ENCODE measurements at places on chromosomes 5 and 9. TPM values are rescaled to one million over a fixed set of nuclear protein-coding genes. Genes with fewer than 3 reads are reported as not detected.

The PTPRD gene
- total RNA-seq: 32.5 TPM

The PCDHB10 gene
- 4.0 TPM for total RNA-seq

The NR5A1 gene
- 65.2 TPM for total RNA-seq

DNA sequence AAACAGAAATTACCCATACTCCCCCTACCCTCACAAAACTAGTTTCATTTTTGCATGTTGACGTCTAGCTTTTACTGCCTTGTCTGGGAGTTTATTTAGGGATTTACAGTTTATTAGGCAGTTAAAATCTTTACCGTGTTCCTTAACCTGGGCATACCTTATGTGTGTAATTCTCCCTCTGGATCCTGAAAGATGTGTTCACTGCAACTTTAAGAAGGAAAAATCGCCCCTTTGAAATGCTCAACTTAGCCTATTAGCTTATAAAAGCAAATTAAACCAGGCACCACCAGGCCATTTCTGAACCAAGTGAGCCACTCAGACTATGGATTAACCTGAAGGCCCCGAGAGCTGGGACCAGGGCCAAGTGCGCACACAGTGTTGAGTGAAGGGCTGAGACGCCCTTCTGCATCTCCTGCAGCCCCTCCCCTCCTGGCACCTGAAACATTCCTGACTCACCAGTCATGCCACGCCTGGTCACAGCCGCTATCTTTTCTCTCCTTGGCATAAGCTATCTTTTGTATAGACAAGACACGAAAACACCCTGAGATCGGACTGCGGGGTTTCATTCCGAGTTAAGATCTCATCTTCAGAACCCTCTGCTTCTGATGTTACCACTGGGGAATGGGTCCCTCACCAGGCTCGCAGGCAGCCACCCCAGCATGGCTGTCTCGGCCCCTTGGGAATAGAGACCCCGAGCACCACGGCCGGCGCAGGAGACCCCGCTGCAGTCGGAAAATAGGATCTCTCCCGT lies 111.9 kb downstream of the ROR2 start:
- H3K36me3 ChIP-seq: no peaks in the 10 kb centered on the region
- H3K27me3 ChIP-seq: no peaks in the 10 kb centered on the region
- no peak overlapping the region for H3K27ac ChIP-seq
- DNase-seq: no peak

- H3K4me1 ChIP-seq: no peaks in the 10 kb centered on the region
- no peaks in the 10 kb centered on the region for H3K36me3 ChIP-seq
- no peak overlapping the region for H3K4me3 ChIP-seq
- DNase-seq: no peak
- H3K27me3 ChIP-seq: no peaks in the 10 kb centered on the region
These were observed 60.9 kb downstream of the YTHDC2 start for GRCh38 chr5:113574417-113574816.

DNA sequence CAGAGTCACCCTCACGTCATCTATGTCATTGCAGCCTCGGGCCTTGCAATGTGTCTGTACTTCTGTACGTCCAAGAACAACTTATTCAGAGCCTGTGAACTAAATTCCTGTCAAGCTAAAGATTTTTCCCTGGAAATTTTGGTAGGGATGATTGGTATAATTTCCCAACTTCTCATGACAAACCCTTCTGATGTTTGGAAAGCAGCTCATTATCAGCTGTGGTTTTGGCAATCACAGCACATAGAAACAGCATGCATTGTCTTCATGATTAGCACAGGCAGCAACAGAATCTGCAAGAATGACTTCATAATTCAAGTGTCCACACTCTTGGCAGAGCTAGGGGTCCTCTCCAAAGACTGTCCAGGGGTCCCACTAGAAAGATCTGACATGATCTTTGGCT lies 49.5 kb downstream of the APBA1 start:
- H3K4me1 ChIP-seq: no peaks in the 10 kb centered on the region
- no peak overlapping the region for H3K4me3 ChIP-seq
- DNase-seq: no peak
- no peaks in the 10 kb centered on the region for H3K27me3 ChIP-seq
- no peaks in the 10 kb centered on the region for H3K36me3 ChIP-seq
- H3K27ac ChIP-seq: no peak overlapping the region

- no peaks in the 10 kb centered on the region for H3K36me3 ChIP-seq
- H3K4me1 ChIP-seq: peaks cover 4% of the 10 kb centered on the region
- peak; percentile 67 for DNase-seq
- no peaks in the 10 kb centered on the region for H3K27me3 ChIP-seq
These were observed at the start of gene SELENOP for GRCh38 chr5:42811591-42812446. Gene SELENOP (minus strand): TSS chr5:42811892. CDS start chr5:42808353, 3,539 bp downstream.

- no peak for DNase-seq
- no peak overlapping the region for H3K4me3 ChIP-seq
- H3K27ac ChIP-seq: no peak overlapping the region
- no peaks in the 10 kb centered on the region for H3K4me1 ChIP-seq
These were observed 97.8 kb upstream of the IQGAP2 start for GRCh38 chr5:76305269-76305668.

GRCh38 chr5:52867809-52868208 lies 80.1 kb downstream of the ITGA1 start:
- H3K4me1 ChIP-seq: peaks cover 13% of the 10 kb centered on the region
- H3K36me3 ChIP-seq: no peaks in the 10 kb centered on the region
- DNase-seq: no peak
- no peak overlapping the region for H3K27ac ChIP-seq
- no peak overlapping the region for H3K4me3 ChIP-seq
- H3K27me3 ChIP-seq: no peaks in the 10 kb centered on the region

- peak overlapping the region; percentile 85 for H3K27ac ChIP-seq
- DNase-seq: peak; percentile 95
- no peaks in the 10 kb centered on the region for H3K27me3 ChIP-seq
- H3K36me3 ChIP-seq: no peaks in the 10 kb centered on the region
These were observed 7.3 kb upstream of the SPARC start for GRCh38 chr5:151694035-151694485.

DNA sequence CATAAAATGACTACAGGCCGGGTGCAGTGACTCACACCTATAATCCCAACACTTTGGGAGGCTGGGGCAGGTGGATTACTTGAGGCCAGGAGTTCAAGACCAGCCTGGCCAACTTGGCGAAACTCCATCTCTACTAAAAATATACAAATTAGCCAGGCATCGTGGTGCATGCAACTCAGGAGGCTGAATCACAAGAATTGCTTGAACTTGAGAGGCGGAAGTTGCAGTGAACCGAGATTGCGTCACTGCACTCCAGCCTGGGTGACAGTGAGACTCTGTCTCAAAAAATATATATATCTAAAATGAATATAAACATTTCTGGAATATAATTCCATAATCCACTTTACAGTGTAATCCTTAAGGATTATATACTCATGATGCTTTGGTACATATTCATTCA lies 66.5 kb downstream of the TEX10 start:
- no peaks in the 10 kb centered on the region for H3K36me3 ChIP-seq
- H3K27ac ChIP-seq: no peak overlapping the region
- no peaks in the 10 kb centered on the region for H3K27me3 ChIP-seq
- H3K4me3 ChIP-seq: no peak overlapping the region
- no peak for DNase-seq

DNA sequence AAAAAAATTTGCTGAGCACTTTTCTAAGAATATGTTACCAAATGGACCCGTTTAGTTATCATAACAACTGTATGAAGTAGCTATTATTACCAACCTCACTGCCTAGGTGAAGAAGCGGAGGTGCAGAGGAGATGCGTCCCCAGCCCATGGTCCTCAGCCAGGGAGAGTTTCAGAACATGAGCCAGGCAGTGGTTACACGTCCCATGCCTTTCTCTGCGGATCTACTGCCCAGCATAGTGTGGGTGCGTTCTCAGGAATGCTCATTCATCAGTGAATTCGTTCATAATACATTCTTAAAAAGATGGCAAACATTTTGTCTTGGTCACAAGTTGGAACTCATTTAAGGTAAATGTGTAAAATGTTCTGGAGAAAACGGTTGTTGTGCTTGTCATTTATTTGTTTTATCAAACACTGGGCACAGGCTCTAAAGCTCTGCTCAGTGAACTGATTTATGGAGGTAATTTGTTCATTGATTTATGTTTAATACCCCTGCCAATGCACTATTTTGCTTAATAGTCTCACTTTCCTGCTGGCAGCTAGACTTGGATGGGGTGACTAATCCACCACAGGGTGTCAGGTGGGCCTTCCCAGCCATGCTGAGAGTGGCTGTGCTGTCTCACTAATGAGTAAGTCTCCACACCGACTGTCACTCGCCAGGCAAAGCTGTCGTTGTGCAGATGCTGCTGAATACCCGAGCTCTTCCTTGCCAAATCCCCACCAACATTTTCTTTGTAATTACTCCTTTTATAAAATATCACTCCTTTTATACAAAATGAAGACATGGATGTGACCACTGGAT lies 248.8 kb downstream of the TENT4A start:
- H3K27me3 ChIP-seq: no peaks in the 10 kb centered on the region
- no peaks in the 10 kb centered on the region for H3K36me3 ChIP-seq
- H3K4me3 ChIP-seq: no peak overlapping the region
- no peak overlapping the region for H3K27ac ChIP-seq

- H3K27ac ChIP-seq: no peak overlapping the region
- no peak for DNase-seq
- no peaks in the 10 kb centered on the region for H3K4me1 ChIP-seq
- no peaks in the 10 kb centered on the region for H3K27me3 ChIP-seq
- H3K4me3 ChIP-seq: no peak overlapping the region
- no peaks in the 10 kb centered on the region for H3K36me3 ChIP-seq
These were observed 23.0 kb downstream of the SLC36A1 start for GRCh38 chr5:151470439-151470838.

- no peaks in the 10 kb centered on the region for H3K36me3 ChIP-seq
- H3K27ac ChIP-seq: no peak overlapping the region
- H3K27me3 ChIP-seq: no peaks in the 10 kb centered on the region
- no peak for DNase-seq
- no peaks in the 10 kb centered on the region for H3K4me1 ChIP-seq
- no peak overlapping the region for H3K4me3 ChIP-seq
These were observed 55.3 kb upstream of the MTAP start for GRCh38 chr9:21747175-21747574.

DNA sequence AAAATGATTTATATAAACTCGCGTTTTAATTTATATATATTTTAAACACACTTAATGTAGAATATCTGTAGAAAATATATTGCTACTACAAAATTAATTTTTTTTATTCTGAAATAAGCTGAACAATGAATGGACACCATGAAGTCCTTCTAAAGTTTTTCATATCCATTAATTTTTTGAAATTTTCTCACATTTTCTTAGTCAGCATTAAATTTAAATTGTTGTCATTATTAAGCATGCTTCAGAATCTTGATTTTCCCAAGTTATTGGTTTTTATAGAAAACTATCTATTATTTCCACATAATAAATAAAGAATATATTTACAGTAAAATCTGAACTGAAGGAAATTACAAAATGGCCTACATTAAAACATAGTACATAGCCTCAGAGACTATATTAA lies 1314.9 kb upstream of the CDH6 start:
- H3K4me3 ChIP-seq: no peak overlapping the region
- no peak for DNase-seq
- no peaks in the 10 kb centered on the region for H3K4me1 ChIP-seq
- no peaks in the 10 kb centered on the region for H3K27me3 ChIP-seq
- H3K36me3 ChIP-seq: no peaks in the 10 kb centered on the region

- H3K27me3 ChIP-seq: no peaks in the 10 kb centered on the region
- peaks cover 5% of the 10 kb centered on the region for H3K4me1 ChIP-seq
These were observed 200.7 kb upstream of the TBC1D2 start for GRCh38 chr9:98456156-98456613.

DNA sequence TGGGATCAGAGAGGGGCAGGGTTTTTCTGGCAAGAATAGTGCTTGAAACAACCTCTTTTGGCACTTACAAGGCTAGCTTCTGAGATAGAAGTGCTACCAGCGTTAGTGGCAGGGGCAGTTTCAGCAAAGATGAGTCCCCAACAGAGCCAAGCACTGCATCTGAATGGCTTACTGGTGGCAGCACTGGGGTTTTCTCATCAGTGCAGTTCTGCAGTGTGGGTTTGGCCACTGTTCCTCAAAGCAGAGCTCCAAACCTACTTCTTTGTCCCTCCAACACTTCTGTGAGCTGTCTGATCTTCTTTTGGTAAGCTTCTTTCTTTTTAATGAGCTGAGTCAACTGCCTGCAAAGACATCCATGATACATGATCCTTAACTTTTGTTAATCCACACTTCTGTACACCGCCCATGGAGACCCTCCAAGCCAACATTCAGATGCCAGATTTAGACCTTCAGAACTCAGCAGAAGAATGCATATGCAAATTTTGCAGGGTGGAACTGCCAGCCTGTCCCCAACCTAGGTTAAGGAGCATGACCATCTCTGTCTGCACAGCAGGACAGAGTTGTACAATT lies 29.9 kb upstream of the FSTL4 start:
- no peak for DNase-seq
- H3K36me3 ChIP-seq: no peaks in the 10 kb centered on the region
- H3K4me1 ChIP-seq: no peaks in the 10 kb centered on the region

GRCh38 chr9:132154863-132155567 lies 6.8 kb upstream of the NTNG2 start:
- H3K4me1 ChIP-seq: no peaks in the 10 kb centered on the region
- no peak overlapping the region for H3K27ac ChIP-seq
- H3K27me3 ChIP-seq: no peaks in the 10 kb centered on the region
- no peaks in the 10 kb centered on the region for H3K36me3 ChIP-seq

DNA sequence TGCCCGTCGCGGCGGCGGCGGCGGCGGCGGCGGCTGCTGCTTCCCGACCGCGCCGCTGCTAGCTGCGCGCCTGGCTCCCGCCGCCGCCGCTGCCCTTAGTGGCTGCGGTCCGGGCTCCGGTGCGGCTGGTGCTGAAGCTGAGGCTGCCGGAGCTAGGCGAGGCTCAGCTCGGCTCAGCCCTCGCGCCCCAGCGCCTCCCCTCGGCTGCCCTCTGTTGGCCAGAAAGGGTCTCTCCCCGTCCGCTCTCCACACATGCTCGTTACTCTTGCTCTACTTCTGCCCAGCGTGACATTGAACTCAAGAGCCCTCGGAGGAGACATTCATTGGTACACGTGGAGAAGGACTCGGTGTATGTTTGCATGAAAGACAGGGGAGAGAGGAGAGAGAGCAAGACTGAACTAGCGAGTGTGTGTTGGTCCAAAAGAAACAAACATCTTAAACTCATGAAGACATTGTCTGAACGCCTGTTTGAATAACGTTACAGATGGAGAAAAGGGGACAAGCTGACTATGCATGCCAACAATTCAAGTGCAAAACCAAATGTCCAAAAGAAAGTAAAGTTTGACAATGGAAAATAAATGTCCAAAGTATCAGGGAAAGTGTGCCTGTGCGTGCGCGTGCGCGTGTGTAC lies at the start of gene HCN1:
TSS of gene HCN1 (minus strand) at position 175 of the 631 bp plus-strand sequence.
- no peaks in the 10 kb centered on the region for H3K27me3 ChIP-seq
- peaks cover 4% of the 10 kb centered on the region for H3K4me1 ChIP-seq
- no peak within 1 kb of the TSS for H3K27ac ChIP-seq
- peak within 1 kb of the TSS; percentile 52 for H3K4me3 ChIP-seq
- no peaks in the 10 kb centered on the region for H3K36me3 ChIP-seq

GRCh38 chr5:116078199-116078598 lies 6.6 kb upstream of the COMMD10 start:
- H3K36me3 ChIP-seq: no peaks in the 10 kb centered on the region
- H3K27ac ChIP-seq: no peak overlapping the region
- H3K27me3 ChIP-seq: no peaks in the 10 kb centered on the region
- H3K4me1 ChIP-seq: no peaks in the 10 kb centered on the region
- no peak overlapping the region for H3K4me3 ChIP-seq

DNA sequence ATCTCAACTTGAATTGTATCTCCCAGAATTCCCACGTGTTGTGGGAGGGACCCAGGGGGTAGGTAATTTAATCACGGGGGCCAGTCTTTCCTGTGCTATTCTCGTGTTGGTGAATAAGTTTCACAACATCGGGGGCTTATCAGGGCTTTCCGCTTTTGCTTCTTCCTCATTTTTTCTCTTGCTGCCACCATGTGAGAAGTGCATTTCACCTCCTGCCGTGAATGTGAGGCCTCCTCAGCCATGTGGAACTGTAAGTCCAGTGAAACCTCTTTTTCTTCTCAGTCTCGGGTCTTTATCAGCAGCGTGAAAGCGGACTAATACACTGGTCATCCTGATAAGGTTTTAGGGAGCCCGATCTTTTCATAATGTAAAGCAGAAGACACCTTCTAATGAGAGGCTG lies 687.0 kb upstream of the FTMT start:
- no peaks in the 10 kb centered on the region for H3K4me1 ChIP-seq
- no peaks in the 10 kb centered on the region for H3K36me3 ChIP-seq
- H3K4me3 ChIP-seq: no peak overlapping the region
- no peak for DNase-seq

Data from testis (tissue), 5 donors.